ENCODE measurements at places on chromosomes 5 and 9. TPM values are rescaled to one million over a fixed set of nuclear protein-coding genes. Genes with fewer than 3 reads are reported as not detected.
A peak's percentile ranks its signal among the peaks of the same experiment; 100 is the strongest.

GRCh38 chr5:132383261-132383660 lies 13.8 kb downstream of the SLC22A5 start:
- DNase-seq: no peak

GRCh38 chr9:123044586-123044985 lies 11.1 kb downstream of the GPR21 start:
- DNase-seq: no peak

DNA sequence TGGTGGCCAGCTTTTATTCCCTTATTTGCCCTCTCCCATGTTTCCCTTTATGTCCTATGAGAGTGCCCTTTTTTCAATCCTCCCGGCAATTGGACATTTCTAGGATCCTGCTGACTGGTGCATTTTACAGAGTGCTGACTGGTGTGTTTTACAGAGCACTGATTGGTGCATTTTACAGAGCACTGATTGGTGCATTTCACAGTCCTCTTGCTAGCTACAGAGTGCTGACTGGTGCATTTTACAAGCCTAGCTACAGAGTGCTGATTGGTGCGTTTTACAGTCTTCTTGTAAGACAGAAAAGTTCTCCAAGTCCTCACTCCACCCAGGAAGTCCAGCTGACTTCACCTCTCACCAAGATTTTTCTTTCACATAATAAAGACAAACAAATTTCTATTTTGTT lies 15.4 kb upstream of the FANCC start:
- no peak for DNase-seq

DNA sequence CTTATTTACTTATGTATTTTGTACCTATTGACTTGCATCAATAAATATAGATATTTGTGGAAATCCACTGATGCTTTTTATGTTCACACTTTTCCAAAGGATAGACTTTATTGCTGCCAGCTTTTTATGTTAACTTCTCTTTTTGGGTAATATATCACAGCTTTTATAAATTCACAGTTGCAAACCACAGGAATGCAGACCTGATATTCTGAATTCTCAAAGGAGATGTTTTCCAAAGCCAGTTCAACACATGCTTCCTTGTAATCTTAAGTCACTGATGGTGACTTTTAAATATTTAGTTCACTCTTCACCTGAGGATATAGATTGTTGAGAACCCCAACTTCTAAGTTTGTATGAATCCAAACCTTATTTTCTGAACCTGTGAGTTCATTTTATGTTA lies 223.4 kb upstream of the PRR16 start:
- no peak for DNase-seq

DNA sequence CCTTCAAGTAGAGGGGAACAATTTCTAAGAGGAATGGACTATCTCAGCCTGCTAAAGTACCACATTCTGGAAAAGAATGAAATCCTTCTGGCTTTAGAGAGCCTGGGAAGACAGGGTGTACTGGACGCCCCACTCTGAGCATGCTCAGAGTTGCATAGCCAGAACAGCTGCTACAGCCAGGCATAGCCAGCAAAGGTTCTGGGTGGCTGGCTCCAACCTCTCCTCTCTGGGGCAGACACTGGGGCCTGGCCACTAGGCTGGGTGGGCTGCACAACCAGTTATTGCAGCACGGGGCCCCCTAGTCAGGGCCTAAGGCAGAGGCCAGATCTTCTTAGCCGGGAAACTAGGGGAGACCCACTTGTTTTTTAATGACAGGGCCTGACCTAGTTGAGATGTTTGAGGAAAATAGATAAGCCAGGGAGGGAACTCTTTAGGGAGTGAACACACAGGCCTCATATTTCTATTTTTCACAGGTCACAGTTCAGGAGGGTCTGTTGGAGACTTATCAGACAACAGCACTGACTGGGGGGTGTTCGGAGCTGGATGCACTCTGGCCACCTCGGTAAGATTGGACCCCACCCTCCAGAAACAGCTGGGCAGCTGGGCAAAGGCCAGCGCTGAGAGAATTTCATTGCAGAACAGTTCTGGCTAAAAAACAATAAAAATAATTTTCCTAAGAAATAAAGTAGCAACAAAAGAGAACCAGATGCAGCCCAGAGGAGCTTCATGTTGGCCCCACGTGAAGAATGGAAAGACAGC lies 142.9 kb downstream of the LPAR1 start:
- no peak for DNase-seq

DNA sequence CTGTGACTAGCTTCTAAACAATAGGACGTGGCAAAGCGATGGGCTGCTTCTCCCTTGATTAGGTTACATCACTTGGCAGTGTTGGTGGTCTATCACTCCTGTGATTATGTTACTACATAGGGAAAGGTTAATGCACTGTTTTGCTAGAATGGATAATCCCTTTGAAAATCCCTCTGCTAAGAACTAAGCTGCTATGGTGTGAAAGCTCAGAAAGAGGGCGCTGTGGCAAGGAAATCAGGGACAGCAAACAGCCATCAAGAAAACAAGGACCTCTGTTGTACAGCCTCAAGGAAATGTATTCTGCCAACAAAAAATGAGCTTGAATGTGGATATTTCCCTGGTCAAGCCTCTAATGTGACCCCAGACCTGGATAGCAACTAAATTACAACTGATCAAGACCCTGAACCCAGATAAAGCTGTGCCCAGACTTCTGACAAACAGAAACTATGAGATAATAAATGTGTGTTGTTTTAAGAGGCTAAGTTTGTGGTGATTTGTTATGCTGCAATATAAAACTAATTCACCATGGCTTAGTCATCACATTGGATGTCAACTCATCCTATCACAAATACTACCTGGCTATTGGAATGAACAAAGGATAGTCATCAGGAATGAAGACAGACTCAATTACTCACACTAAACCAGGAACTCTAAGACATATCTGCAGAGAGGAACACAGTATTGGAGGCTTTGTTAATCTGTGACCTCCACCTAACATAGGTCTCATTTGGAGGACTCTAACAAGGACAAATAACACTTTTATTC lies 1215.9 kb downstream of the EFNA5 start:
- no peak for DNase-seq

GRCh38 chr9:113506090-113506589 lies 42.6 kb downstream of the RGS3 start:
- no peak for DNase-seq

DNA sequence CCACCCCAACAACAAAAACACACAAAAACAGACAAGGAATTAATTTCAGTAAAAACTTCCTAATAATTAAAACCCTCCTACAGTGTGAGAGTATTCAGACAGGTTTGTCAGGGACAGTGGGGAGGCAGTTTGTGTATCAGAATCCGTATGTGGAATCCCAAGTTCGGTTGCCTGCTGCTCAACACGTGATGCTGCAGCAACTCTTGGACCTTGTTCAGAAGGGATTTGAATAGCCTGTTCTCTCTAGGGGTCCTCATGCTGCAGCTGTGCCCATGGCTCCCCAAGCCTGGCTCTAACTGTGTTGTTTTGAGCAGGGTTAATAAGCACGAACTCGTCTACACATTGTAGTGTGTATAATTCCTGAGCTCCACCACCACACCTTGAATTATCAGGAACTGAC lies 28.7 kb downstream of the TLE4 start:
- DNase-seq: no peak

- DNase-seq: peak; percentile 56
Observed at GRCh38 chr9:121773286-121773953, 122.0 kb downstream of the DAB2IP start.

GRCh38 chr9:87579781-87580541 lies 82.3 kb downstream of the DAPK1 start:
- DNase-seq: no peak

DNA sequence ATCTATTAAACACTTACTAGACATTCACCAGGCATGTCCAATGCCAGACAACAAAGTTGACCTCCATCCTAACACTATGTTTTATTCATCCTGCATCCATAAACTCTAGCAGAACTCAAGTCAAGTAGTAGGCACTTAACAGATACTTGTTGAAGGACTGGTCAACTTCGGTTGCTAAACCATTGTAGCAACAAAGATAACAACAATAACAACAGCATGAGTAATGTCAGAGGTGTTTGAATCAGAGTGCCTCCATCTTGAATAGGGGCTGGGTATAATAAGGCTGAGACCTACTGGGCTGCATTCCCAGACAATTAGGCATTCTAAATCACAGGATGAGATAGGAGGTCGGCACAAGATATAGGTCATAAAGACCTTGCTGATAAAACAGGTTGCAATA lies 180.5 kb upstream of the ZNF462 start:
- DNase-seq: no peak

GRCh38 chr9:128026773-128027541 lies 40.2 kb downstream of the NAIF1 start:
- DNase-seq: no peak

- no peak for DNase-seq
Observed at GRCh38 chr5:141127305-141127704, 5.7 kb downstream of the PCDHB4 start.

Gene GABRA6
- not detected for total RNA-seq

Gene HTR1A
- total RNA-seq: not detected

Gene CCL28
- total RNA-seq: 10.7 TPM

Gene C9orf152
- total RNA-seq: 12.8 TPM
